ENCODE measurements at places on chromosomes 7 and 10.

DNA sequence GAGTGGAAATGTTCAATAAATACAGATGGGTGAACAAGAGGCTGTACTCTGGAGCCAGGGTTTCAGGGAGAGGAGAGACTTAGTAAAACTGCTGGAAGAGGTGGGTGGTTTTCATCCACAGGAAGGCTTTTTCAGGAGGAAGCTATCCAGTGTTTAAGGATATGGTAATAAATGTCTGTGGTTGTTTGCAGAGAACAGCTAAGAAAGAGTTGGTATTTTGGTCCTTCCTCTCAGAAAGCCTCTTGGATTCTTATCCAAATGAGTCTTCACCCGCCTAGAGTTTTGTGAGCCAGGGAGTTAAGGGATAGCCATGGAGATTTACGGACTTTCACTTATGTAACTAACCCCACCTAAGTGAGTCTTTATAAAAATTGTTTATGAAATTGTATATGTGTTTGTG lies 95.7 kb downstream of the GNAI1 start:
- DNase-seq: no peak

- no peak for DNase-seq
Observed at GRCh38 chr10:42960991-42961795, 115.7 kb upstream of the RET start.

- DNase-seq: no peak
Observed at GRCh38 chr10:27745732-27746396, at the start of gene MKX. MKX (minus strand) TSS chr10:27745819; CDS start chr10:27743415, 2,404 bp downstream.

GRCh38 chr10:81009296-81009695 lies 471.6 kb downstream of the SH2D4B start:
- DNase-seq: no peak

- DNase-seq: no peak
Observed at GRCh38 chr10:4291990-4292389, 507.0 kb upstream of the KLF6 start.

GRCh38 chr7:29075606-29076005 lies 70.7 kb downstream of the CPVL start:
- DNase-seq: no peak

GRCh38 chr10:110220398-110220797 lies 13.0 kb downstream of the MXI1 start:
- no peak for DNase-seq

- no peak for DNase-seq
Observed at GRCh38 chr10:53843736-53844362, 957.2 kb downstream of the PCDH15 start.

DNA sequence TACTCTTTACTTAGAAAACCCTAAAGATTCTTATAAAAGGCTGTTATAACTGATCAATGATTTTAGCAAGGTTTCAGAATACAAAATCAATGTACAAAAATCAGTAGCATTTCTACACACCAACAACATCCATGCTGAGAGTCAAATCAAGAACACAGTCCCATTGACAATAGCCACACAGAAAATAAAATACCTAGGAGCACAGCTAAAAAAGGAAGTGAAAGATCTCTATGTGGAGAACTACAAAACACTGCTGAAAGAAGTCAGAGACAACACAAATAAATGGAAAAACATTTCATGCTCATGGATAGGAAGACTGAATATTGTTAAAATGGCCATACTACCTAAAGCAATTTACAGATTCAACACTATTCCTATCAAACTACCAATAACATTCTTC lies 427.0 kb downstream of the KCNMA1 start:
- DNase-seq: no peak

DNA sequence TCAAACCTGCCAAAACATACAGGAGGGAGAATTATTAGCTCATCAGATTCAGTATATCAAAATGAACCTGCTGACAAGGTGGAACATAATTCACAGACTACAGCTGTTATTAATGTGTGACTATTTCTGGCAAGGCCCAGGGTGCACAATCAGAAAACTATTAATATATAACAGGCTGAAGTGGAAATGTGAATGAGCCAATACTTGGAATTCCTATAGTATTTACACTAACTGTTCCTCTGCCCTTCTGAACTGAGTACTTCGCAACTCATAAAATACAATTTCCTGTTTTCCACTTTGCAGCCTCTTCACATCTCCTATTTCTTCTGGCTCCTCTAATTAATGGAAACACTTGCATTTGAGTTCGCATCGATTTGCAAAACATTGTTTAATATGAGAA lies 330.8 kb downstream of the DPP6 start:
- no peak for DNase-seq

Measured in stimulated activated CD8-positive, alpha-beta memory T cell treated with anti-CD3 and anti-CD28 coated beads, Interleukin-7, amount 100 ng/mL, for 1 hour (primary cell).